ENCODE measurements at places on chromosomes 1 and 21.
A peak's percentile ranks its signal among the peaks of the same experiment; 100 is the strongest.

- DNase-seq, result no peak
Measured at GRCh38 chr1:225461533-225462428, 33.9 kb upstream of the LBR start.

- DNase-seq, result no peak
Measured at GRCh38 chr1:67792103-67792502, 41.2 kb downstream of the GNG12 start.

- DNase-seq, result no peak
Measured at GRCh38 chr1:61138921-61139774, 56.8 kb downstream of the NFIA start.

- DNase-seq, result no peak
Measured at GRCh38 chr1:54498383-54499096, 49.5 kb upstream of the ACOT11 start.

GRCh38 chr1:22749919-22750684 is 39.5 kb downstream of the EPHB2 start:
- no peak for DNase-seq

DNA sequence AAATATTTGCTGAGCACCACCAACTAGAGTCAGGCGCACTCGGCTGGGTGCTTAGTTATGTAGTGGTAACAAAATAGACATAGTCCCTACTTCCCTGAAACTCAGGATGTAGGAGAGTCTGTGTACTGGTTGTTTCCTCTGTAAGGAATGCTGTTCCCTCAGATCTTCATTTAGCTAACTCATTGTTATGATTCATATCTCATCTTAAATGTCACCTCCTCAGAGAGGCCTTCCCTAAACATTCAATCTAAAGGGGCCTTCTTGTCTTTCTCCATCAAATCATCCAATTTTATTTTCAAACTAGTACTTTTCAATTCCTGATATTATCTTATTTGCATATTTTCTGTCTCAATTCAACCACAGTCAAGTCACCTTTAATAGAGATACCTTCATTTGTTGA is 132.9 kb downstream of the PIK3R3 start:
- no peak for DNase-seq

- no peak for DNase-seq
Measured at GRCh38 chr1:211518330-211519289, 26.6 kb upstream of the RD3 start.

- DNase-seq, result no peak
Measured at GRCh38 chr1:150243003-150243402, 7.1 kb upstream of the ANP32E start.

DNA sequence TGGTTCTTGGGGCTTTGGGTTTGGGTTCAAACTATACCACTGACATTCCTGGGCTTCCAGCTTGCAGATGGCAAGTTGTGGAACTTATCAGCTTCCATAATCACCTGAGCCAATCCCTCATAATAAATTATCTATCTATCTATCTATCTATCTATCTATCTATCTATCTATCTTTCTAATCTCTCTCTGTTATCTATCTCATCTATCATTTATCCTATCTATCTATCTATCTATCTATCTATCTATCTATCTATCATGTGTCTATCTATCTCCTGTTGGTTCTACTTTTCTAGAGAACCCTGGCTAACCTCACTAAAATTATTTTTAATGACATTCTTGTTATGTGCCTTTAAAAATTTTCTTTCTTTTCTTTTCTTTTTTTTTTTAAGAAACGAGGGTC is 35.8 kb upstream of the AKT3 start:
- DNase-seq, result no peak

- DNase-seq, result no peak
Measured at GRCh38 chr1:32099426-32099825, 8.4 kb upstream of the KPNA6 start.

DNA sequence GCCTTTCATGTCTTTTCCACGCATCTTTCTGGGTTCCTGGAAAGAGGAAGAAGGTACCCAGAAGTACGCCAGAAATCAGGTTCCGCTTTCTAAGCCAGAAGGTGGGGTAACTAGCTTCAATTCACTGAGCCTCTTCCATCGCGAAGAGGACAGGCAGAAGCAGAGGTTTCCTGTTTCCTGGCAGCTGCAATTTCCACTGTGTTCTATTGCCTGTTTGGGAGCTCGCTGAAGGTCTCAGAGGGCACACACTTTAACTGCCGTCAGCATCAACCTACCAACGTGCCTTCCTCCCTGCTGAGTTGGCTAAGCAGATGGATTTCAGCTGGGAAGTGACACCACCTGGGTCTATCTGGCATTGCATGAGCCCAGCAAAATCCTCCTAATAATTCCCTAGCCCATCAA is 10.0 kb downstream of the NCF2 start:
- peak; percentile 57 for DNase-seq

DNA sequence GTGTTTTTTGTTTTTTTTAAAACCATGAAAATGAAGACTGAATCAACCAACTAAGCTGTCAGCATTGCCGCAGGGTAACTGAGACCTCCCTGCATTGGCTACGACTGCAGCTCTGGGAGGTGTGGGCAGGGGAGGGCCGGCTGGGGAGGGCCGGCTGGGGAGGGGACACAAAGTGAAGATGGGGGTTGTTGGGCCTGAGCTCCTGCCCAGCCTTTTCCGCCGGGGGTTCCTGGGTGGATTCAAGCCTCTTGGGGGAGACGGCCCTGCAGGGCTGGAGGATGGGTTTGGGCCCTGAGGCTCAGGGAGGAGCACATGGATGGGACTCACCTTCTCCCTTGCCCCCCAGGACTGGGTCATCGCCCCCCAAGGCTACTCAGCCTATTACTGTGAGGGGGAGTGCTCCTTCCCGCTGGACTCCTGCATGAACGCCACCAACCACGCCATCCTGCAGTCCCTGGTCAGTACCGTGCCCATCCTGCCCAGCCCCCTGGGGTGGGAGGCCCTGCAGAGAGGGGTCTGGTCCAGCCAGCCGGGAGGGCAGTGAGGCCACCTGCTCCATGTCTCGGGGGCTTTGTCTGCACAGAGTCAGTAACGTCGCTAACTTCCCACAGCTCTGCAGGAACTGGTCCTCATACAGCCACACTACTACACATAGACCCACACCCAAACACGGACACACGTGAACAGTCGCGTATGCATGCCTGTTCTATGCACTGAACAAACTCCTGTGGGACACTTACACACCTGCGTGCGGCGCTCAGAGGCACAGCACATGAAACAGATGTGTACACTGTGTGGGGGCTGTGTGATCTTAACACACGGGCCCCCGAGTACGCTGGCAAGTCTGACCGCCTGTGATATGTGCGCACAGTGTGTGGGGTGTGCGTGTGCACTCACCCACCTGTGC is 31.5 kb downstream of the BMP8A start:
- DNase-seq, result no peak

GRCh38 chr21:42970946-42971653 is 3.3 kb upstream of the PKNOX1 start:
- DNase-seq, result no peak

GRCh38 chr1:30307182-30307581 is 416.2 kb downstream of the MATN1 start:
- no peak for DNase-seq

DNA sequence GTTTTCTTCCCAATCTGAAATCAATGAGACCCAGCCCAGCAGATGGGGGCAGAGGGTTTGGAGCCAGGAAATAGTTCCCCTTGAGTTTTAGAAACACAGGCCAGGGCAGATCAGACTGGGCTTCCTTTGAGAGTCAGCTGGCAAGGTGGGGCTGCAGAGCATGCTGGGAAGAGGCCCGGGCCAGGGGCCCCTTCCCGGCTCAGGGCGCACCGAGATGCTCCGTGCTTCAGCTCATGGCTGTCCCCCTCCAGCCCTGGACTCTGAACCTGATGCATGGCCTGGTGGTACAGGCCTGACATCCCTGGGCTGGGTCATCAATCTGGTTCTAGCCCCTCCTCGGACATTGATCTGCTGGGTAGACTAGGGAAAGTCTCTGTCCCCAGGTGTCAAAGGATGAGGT is 65.1 kb upstream of the RUNX3 start:
- no peak for DNase-seq

GRCh38 chr1:152441756-152442155 is 27.7 kb upstream of the CRNN start:
- DNase-seq, result no peak

DNA sequence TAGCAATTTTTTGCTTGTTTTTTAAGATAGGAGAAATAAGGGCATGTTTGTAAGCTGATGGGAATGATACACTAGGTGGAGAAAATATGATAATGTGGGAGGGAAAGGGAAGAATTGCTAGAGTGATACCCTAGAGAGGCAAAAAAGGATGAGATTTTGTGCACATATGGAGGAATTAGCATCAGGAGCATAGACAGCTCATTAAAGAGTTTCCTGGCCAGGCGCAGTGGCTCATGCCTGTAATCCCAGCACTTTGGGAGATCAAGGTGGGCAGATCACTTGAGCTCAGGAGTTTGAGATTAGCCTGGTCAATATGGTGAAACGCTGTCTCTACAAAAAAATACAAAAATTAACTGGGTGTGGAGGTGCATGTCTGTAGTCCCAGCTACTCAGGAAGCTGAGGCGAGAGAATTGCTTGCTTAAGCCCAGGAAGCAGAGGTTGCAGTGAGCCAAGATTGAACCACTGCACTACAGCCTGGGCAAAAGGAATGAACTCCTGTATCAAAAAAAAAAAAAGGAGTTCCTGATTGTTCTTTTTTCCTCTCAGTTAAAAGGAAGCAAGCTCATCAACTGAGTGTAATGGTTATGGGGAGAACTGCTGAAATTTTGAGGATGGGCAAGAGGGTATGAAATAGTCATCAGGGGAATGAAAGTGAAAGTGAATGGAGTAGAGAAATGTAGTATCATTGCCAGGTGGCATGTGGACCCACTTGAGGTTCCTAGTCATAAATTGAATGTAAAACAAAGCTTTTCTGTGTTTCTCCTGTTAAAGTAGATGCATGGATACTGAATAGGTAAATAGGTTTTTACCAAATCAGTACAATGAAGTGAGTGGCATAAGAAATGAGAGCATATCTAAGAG is 35.5 kb downstream of the SH3GLB1 start:
- DNase-seq, result no peak

DNA sequence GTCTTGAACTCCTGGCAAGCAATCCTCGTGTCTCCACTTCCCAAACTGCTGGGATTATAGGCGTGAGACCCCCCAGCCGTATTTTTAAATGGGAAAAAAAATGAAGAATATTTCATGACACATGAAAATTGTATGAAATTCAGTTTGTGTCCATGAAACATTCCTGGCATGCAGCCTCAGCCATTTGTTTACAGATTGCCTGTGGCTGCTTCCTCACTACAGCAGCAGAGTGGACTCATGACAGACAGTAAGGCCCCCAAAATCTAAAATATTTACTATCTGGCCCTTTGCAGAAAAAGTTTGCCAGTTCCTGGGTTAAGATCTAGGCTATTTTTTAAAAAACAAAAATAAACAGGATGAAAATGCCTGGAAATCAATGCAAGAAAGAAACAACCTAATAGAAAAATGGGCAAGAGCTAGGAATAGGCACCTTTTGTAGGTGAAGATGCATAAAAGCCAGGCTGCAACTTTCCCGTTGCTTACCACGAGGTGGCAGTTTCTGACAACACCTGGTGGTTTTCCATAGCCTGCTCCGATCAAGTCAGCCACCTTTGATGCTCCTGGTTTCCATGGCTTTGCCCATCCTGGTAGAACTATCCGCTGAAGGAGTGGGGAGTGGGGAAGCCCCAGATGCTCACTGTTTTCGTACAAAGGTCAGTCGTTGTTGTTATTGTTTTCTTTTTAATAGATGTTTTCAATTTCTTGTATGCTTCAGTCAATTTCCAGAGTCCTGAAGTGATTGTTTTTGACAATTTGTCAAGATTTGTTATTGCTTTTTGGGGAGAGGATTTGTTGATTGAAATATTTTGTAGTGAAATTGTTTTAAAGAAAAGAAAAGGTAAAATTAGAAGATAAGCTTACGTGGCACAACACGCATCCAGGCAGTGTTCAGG is 24.3 kb downstream of the UBE2Q1 start:
- DNase-seq, result no peak

Measured in right hindlimb (tissue), 1 donor.